ENCODE measurements at places on chromosomes 7 and 10.
A peak's percentile ranks its signal among the peaks of the same experiment; 100 is the strongest.

DNA sequence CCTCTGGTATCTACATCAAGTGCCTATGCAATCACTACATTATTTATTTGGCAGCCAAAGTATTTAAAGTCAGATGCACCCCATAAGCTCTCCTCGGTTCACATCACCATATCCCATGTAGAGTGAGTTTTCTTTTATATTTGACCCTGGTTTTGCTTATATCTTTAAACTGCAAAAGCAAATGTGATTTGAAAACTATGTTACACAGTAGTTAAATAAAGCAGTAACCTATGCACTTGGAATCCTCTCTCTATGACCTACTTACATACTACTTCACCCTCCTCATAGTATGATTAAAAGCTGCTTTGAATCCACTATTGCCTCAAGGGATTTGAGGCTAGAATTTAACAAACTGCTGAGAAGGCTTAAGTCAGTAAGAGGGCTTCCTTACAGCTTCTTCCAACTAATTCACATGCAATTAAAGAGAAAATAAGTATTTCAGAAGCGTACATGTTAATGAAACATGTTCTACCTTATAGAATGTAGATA, 2.2 kb upstream of the CELF2 start:
- no peak for DNase-seq

GRCh38 chr10:33534416-33534815, 199.9 kb upstream of the NRP1 start:
- no peak for DNase-seq

GRCh38 chr10:77905086-77905748, 21.3 kb downstream of the DLG5 start:
- no peak for DNase-seq

- DNase-seq, result peak; percentile 95
Measured at GRCh38 chr10:58641708-58642107, 129.0 kb downstream of the BICC1 start.

- DNase-seq, result no peak
Measured at GRCh38 chr7:79612022-79612421, 158.6 kb upstream of the MAGI2 start.

GRCh38 chr10:32744321-32744720, 213.7 kb downstream of the ITGB1 start:
- no peak for DNase-seq

DNA sequence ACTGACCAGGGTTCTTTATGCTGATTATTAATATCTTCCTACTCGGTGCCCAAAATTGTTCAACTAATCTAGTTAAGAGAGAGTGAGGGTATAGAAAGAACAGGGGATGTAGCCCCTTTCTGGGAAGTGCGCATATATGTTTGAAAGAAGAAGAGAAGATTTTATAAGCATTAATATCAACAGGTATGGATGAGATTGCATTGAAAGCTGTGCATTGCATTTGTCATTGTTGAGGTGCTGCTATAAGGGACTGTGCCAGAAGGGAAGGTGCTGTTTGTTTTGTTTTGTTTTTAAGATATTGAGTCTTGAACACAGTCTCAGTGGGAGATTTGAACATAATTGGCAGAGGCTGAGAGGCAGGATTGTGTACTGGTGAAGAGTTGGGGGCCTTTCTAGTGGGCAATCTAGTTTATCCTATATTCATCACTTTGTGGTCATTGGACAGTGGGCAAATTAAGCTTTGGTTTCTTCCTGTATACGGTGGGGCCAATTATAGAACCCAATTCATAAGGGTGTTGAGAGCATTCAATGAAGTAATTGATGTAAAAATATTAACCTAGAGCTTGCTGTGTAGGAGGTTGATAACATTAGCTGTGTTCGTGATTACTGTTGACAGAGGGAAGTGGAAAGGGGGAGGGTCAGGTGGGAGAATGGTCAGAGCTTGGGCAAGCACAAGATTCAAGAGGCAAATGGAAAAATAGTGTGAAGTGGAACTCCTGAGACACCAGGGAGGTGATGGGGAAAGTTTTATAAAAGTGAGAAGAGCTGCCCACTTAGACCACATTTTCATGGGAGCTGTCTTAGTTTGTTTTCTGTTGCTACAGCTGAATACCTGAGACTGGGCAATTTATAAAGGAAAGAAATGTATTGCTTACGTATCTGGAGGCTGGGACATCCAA, 19.9 kb upstream of the PCGF5 start:
- no peak for DNase-seq

DNA sequence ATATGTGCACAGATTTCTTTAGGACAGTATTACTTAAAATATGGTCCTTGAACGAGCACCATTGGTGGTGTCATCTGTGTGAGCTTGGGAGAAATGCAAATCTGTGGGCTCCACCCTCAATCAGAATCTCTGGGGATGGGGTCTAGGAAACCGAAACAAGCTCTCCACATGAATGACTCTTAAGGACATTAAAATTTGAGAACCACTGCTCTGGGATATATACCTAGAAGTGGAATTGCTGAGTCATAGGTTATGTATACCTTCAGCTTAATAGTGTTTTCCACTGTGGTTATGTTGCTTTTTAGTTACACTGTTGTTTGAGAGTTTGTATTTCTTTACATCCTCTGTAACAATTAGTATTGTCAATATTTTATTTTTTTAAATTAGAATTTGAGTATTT, 24.0 kb downstream of the ZNRF2 start:
- no peak for DNase-seq

DNA sequence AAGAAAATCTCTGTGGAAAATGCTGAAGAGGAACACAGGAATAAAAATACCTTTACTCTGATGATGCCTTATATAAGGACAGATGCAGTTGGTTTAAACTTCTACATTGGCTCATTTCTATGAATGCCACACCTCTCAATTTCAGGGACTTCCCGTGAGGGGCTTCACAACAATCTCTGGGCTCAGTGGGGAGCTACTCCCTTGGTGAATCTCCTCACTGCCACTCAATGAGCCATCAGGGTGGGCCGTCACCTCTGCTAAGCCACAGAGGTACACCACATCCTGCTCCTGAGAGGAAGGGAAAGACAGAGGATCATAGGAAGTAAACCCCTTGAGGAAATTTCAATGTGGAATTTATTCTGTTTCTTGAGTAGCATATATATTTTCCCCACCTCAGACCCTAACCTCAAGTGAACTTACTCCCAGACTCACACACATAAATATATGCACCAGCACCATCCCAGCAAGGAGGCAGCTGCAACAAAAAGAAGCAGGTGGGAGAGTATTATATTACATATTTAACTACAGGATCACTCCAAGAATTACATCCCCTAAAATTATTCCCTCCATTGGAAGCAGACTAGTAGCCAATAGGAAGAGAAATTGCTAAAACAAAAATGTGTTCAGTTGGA, 63.3 kb upstream of the PRSS1 start:
- DNase-seq, result no peak

DNA sequence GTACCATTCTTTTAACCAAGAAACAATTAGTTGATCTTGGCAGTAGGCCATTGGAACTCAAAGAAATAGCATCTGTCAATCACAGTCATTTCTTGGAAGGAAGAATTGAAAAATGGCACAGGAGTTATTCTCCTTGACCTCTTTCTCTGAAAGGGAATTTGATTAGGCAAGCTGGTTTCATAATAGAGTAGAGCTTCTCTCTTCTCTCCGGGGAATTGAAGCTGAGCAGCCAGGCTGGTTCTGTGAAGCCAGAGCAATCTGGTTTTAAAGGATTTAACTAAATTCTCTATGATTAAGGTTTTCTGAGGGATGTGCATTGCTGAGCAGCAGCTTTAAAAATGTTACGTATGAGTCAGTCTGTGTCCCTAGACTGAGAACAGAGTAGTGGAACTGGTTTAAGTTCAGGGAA, 70.2 kb downstream of the AHCYL2 start:
- peak; percentile 45 for DNase-seq

GRCh38 chr10:48235501-48235900, 39.0 kb downstream of the FRMPD2 start:
- no peak for DNase-seq

Measured in fibroblast of lung (primary cell).